CD4-positive, alpha-beta T cell treated with Interleukin-4 for 1 hour (primary cell): ENCODE measurements at places on chromosomes 6 and 20.

- no peak for DNase-seq
Observed at GRCh38 chr6:53536561-53536960, 8.3 kb downstream of the GCLC start.

DNA sequence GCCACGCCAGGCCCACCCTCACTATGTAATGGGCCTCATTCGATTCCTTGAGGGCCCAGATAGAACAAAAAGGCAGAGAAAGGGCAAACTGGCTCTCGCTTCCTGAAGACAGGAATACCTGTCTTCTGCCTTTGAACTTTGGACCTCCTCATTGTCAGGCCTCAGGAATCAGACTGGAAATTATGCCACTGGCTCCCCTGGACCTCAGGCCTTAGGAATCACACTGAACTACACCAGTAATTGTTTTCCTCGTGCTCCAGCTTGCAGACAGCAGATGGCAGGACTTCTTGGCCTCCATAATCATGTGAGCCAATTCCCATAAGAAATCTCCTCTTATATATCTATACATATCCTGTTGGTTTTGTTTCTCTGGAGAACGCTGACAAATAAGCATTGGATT lies 258.6 kb upstream of the KCNG1 start:
- DNase-seq = no peak

DNA sequence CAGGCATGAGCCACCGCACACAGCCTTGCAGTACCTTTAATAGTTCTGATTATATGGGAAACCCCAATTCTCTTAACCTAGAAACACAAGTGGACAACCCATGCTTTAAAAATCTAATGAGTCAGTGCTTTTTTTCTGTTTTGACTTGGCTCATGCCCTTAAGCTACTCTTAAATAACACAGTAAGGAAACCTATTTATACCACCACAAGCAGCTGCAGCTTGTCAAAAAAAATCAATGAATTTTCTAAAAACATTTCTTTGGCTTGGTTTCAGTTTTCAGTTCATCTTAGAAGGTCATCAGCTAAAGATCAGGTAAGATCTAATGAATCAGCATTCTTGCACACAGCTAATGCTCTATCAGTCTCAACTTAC lies 124.1 kb upstream of the DST start:
- DNase-seq = no peak

GRCh38 chr6:157186785-157187181 lies 136.5 kb downstream of the TMEM242 start:
- DNase-seq = no peak

DNA sequence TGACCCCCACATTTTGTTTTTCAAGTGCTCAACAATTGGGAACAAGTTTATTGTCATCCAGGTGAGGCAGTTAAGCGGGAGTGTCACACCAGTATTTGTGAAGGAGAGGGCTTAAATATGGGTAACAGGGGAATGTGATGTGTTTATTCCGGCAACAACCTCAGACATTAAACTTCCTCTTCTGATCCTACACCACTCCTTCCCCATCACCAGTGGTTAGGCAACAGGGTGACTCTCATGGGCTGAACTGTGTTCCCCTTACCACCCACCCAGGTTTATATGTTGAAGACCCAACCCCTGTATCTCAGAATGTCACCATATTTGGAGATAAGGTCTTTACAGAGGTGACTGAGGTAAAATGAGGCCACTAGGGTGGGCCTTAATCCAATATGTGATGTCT lies 52.1 kb upstream of the RNF182 start:
- no peak for DNase-seq

DNA sequence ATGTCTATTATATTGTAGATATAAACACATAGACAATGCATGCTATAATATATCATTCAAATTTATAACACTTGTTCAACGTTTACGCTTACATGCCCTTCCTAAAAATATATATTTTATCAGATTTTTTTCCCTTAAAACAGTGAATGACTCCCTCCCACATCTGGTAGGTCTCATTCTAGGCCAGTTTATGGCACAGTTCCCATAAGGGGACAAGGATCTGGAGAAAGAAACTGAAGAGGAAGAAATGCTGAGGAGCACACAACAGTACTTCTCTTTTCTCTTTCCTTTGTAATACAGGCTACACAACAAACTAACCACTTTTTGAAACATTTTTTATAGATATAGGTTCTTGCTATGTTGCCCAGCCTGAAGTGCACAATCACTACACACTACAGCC lies 48.6 kb upstream of the RCAN2 start:
- no peak for DNase-seq

DNA sequence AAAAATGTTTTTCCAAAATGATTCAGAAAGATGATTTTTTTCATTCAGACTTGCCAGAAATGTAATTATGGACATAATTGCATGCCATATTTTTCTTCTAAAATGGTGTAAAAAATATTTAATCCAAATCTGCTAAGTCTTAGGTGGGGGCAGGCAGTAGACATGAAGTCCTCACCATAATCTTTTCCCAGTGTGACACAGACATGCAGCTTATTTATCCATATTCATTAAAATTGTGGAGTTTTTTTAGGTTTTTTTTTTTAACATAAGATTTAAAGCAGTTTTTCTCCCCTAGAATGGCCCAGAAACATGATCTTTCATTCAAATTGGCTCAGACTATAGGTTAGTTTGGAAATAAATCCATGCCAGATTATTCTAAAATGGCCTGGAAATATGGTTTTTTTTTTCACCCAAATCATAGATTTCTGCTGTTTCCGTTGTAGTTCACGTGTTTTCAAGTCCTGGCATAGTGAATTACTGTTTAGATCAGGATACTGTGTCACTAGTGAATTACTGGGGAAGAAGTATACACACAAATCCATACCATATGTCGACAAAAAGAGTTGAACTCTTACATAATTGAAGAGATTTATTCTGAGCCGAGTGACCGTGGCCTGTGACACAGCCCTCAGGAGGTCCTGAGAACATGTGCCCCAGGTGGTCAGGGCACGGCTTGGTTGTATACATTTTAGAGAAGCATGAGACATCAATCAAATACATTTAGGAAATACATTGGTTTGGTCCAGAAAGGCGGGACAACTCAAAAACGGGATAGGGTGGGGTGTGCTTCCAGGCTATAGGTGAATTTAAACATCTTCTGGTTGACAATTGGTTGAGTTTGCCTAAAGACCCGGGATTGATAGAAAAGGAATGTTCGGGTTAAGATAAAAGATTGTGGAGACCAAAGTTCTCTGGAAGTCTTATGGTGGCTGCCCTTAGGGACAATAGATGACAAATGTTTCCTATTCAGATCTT lies 33.9 kb downstream of the ZNF133 start:
- DNase-seq = no peak

DNA sequence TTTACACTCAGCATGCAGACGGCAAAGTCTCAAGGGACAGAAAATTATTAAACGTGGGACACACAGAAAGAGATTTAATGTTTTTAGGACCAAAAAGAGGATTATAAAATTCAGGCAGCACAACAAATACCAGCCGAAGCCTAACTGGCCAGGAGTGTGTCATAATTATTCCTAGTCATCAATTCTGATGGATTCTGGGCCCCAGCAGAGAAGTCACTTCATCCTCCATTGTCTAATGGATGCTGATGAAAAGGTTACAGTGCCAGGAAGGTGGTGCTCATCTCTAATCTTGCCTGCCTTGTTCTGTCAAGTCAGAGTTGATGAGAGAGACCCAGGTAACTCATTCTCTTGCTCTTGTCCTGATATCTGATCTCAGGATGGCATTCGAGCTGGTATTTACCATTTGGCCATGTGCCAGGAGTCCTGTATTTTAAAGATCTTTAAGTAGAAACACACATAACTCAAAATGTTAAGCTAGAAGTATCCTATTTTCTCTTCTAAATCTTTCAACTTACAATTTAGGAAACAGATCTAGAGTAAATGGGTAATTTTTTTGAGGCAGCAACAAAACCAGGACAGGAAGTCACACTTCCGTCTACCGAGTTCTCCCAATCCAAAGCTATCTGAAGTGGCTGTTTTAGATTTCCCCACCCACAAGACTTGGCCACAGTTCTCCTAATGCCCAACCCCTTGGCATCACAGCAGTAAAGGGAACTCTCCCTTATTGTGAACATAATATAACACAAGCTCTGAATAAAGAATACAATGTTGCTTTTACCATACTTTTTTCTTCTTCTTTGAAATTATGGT lies 50.0 kb downstream of the ADAT2 start:
- no peak for DNase-seq
